ENCODE measurements at places on chromosomes 6 and 20.
A peak's percentile ranks its signal among the peaks of the same experiment; 100 is the strongest.

- no peak for DNase-seq
Measured at GRCh38 chr20:52843425-52843824, 128.7 kb upstream of the TSHZ2 start.

DNA sequence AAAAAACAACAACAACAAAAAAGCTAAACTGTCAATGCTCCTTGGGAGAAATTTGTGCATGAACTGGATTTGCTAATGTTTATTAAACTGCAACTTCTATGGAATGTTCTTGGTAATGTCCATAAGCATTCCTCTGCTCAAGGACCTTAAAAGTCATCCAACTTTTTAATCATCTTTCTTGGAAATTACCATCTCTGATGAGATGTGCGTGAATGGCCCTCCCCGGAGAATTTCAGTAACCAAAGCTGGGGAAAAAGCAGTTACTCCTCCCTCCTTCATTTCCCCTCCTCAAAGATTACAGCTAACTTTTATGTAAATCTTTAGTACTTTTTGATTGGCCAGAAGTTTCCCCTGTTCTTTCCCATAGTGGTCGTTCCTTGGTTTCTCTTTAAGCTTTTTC, 5.2 kb downstream of the TBCC start:
- no peak for DNase-seq

DNA sequence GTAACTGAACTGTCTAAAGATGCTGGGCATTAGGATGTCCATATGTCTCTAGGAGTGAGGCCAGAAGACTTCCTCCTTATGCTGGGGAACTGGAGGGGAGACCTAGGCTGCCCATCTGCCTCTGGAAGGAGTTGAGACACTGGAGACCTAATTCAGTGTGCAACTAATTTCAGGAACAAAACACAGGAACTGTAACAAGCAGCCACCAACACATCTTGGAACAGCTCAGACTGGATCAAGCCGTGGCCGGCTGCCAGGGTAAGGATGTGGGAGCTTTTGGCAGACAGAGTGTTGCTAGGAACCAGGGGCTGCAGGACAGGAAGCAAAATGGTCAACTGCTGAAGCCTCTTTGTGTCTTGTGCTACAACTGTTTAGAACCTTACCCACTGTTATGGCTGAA, 16.4 kb upstream of the MAS1 start:
- no peak for DNase-seq

GRCh38 chr6:108714101-108714765, 134.0 kb upstream of the ARMC2 start:
- peak; percentile 68 for DNase-seq

GRCh38 chr20:32079655-32080109, 27.6 kb downstream of the HCK start:
- no peak for DNase-seq

- DNase-seq = no peak
Measured at GRCh38 chr20:63330084-63330760, 30.9 kb downstream of the CHRNA4 start.

DNA sequence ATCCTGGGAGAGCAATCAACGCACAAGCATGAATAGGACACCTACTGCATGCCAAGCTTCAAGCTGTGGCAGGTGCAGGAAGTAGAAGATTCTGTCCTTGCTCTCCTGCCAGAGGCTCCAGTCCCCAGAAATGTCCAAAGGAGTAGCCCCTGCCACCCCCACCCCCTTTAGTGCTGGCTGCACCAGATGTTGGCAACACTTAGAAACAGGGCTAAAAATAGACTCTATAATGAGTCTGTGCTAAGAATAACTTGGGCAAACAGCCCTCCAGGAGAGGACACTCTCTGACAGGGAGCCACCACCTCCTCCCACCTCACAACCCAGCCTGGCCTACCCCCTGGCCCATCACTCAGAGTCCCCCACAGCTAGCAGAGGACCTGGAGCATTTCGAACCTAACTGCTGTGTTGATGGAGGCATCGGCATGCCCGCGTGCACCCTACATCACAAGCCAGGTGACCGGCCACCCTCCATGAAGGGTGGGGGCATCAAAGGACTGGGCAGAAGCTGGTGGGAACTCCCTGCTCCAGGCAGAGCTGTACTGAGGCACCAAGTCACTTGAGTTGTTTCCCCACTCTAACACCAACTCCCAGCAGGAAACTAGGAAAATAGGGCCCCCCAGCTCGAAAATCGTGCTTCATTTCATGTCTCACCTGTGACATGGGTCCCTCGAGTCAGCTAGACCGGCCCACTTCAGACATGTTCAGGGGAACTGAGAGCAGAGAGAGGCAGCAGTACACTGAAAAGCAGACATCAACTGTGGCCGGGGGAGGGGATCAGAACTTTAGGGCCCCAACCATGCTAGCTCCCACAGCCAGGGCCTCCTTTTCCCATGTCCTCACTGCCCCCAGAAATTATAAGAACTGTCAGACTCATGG, 18.7 kb downstream of the TFEB start:
- DNase-seq = no peak
